ENCODE measurements at places on chromosomes 5 and 9.
A peak's percentile ranks its signal among the peaks of the same experiment; 100 is the strongest.

DNA sequence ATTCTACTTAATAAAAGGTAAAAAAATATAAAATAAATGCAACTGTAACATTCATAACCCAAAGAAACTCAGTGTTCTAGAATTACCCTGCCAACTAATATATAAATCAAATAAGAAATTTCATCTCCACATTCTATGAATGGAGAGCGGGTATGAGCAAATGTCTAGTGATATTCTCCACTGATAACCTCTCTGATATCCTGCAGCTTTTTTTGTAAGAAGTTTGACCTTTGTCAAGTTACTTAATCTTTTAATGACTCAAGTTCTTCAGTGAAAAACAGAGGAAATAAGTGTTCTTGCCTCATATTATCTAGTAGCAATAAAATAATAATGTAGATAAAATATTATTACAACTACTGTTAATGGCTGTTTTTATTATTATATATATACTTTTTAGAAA is 1275.6 kb upstream of the CDH9 start:
- DNase-seq: no peak

GRCh38 chr9:87850391-87850790 is 32.3 kb upstream of the SPATA31E1 start:
- DNase-seq: no peak

GRCh38 chr9:93397661-93398373 is 53.7 kb upstream of the FAM120A start:
- DNase-seq: no peak

GRCh38 chr5:5419291-5420210 is 2.9 kb upstream of the ICE1 start:
- DNase-seq: peak; percentile 57

GRCh38 chr9:131117762-131118145 is 7.6 kb upstream of the NUP214 start:
- DNase-seq: no peak

DNA sequence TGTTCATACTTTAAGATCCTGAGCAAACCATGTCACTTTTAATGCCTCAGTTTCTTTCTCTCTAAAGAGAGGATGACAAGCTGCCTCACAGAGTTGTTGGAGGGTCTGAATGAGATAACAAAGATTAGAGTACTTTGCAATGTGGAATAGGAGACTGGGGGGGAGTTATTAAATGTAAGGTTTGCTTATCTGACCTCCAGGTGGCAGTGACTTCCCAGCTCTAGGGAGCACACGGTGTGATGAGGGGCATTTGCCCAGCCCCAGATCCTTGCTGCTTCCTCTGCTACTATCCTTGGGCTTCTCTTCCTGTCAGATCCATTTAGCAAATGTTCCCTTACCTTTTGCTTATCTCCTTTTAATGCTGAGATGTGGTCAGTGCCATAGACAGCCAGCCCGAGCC is 30.7 kb downstream of the ENHO start:
- no peak for DNase-seq

- no peak for DNase-seq
These were observed 172.3 kb downstream of the ATP10B start for GRCh38 chr5:160679567-160680309.

DNA sequence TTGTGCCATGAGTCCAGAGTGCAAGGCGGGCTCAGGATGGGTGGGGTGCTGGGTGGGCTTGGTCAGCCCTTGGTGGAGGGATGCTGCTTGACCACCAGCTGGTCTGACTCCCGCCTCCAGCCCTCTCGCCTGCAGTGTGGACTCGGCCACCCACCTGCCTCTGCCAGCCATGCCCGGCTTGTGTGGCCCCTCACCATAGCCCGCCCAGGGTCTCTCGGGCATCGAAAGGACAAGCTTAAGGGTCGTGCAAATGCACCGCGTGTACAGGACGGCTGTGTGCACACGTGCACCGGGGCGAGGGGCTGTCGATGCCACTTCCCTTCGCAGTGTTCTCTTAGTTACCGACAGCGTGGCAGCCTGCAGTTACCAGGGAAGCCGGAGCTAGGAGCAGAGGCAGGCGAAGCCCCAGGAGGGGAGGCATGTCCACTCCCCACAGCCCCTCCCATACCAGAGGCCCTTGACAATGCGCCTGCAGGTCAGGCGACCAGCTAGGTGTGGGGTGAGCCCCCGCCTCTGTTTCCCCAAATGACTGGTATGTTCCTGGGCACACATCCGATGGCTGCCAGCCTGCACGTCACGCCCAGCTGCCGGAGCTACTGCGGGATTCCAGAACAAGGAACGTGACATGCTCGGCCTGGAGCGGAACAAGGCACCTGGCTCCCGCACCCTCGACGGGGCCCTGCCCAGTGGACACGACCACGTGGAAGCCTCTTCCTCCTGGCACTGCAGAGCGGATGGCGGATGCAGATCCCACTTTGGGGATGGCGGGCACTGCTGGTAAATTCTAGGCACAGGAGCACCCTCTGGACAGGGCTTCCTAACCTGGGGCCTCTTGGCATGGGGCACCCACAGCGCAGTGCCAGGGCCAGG is 7.8 kb downstream of the LCN9 start:
- no peak for DNase-seq

- no peak for DNase-seq
These were observed 79.0 kb upstream of the ZNF608 start for GRCh38 chr5:124825250-124825982.

GRCh38 chr9:4113711-4114110 is 186.2 kb downstream of the GLIS3 start:
- DNase-seq: no peak

GRCh38 chr5:9439531-9440292 is 106.2 kb downstream of the SEMA5A start:
- no peak for DNase-seq

- no peak for DNase-seq
These were observed 73.6 kb downstream of the USP20 start for GRCh38 chr9:129908906-129909305.

GRCh38 chr5:160233215-160233614 is 3.9 kb downstream of the FABP6 start:
- no peak for DNase-seq

DNA sequence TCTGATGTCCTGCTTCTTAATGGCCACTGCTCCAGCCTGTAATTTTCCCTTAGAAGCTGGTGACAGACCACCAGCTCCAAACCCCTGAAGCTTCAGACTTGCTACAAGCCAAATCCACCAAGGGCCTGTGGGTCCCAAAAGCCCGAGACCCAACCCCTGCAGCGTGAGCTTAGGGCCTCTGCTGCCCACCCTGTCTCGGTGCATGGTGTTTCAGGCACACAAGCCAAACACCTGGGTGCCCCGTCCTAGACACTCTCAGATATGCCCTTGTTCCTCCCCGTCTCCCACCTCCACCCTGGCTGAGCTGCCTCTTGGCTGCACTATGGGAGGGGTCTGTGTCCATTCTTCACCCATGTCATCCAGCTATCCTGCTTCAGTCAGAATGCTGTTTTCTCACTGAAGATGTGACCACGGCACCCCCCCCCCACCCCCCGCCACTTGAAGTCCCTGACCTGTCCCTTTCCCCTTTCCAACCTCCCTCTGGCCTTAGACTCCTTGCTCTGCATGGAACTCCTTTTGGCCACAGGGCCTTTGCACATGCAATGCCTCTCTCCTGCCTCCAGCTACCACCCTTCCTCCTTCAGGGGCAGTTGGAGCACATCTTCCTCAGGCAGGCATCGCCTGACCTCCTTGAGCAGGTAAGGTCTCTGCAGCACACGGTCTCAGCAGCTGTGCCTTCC is 55.8 kb downstream of the ZNF354C start:
- DNase-seq: no peak

- no peak for DNase-seq
These were observed 26.9 kb downstream of the GOLM1 start for GRCh38 chr9:86072394-86072877.

DNA sequence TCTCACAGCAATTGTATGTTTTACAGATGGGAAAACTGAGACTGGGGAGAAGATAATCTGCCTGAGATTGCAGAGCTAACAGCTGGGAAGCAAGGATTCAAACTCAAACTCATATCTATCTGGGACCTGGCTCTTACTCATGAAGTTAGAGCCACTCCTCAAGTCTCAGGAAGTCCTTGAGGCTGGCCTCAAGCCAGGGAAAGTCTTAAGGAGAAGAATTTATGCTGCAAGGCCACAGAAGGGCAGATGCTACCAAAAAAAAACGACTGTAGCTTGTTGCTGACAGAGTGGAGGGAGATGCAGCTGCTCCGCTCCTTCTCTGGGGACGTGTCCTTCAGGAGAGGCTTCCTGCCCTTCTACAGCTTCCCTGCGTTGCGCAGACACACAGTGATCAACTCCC is 39.8 kb downstream of the BARHL1 start:
- DNase-seq: no peak

DNA sequence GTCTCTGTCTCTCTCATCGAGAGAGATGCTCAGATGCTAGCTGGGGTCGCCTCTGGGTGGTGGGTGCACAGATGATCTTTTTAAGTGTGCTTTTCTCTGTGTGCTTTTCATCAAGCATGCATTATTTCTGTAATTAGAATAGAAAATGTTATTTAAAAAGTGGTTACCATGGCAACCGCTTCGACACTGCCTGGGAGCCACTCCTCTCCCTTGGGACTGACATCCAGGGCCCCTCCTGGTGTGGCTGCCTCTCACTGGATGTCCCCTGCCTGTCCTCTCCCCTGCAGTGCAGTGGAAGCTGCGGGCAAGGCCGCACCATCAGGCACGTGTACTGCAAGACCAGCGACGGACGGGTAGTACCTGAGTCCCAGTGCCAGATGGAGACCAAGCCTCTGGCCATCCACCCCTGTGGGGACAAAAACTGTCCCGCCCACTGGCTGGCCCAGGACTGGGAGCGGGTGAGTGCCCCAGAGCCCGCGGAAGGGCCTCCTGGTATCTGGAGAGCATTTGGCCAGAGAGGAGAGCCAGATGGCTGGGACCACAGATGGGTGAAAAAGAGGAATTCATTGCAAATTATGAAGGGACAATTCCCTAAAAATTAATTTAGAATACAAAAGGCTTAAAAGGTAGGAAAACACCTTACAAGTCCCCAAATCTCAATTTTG is 34.7 kb downstream of the ADAMTSL2 start:
- DNase-seq: no peak

DNA sequence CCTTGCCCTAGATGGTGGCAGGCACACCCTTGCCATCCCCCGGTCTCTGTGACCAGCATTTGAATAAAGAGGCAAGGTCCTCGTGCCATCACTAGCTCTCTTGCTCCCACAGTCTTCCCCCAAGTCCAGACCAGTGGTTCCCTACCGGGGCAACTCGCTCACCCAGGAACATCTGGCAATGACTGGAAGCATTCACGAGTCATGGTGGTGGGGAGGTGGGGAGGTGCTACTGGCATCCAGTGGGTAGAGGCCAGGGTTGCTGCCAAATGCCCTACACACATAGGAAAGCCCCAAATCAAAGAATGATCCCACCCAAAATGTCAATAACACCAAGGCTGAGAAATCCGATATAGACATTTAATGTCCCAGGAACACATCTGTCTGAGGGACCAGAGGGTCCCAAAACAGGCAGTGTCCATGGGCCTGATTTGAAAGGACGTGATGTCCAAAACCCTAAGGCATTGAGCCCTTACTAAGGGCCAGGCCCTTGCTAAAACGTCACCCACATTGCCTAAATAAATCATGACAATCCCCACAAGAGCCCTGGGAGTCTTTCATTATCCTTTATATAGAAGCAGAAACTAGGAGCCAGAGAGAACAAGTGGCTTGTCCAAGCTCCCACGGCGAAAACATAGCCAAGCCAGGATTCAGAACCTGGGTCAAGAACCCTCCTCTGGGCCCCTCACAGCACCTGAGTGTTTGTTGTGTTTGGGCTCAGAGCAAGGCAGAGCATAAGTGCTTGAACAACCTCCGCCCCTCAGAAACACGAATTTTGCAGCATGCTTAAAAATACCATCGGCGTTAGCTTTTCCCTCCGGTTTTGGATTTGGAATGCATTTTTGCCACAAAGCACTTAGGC is 119.3 kb upstream of the WWC1 start:
- DNase-seq: no peak

GRCh38 chr5:87115839-87116364 is 151.8 kb upstream of the RASA1 start:
- DNase-seq: no peak

DNA sequence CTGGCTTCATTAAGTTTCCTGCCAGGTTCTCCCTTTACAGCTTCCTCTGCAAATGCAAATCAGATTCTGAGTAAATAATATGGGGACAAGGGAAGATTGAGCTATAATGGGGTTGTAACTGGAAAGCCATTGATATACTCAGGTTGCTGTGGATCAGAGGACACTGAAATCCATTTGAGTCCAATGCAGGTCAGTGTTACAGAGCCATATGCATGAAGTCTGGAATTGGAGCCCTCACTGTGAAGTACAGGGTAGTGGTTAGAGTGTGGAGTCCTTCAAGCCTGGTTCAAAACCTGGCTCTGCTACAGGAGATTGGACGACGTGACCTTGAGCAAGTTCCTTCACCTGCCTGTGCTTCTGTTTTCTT is 48.7 kb downstream of the TIMD4 start:
- no peak for DNase-seq

DNA sequence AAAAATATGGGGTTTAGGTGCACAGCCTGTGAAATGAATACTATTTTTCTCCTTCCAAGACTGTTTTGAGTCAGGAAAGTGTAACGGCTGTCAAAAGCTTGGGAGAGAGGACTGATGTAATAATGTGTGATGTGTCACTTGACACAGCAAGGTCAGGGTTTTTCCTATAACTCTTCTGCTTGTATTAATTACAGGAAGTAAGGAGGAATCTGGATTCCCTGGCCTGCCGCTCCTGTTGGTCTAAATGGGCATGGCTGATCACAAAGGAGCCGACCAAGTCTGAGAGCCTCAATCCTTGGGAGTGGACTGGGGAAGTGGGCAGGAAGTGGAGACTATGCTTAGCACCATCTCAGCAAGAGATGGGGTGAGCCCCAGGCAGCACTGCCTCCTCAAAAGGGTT is 16.7 kb upstream of the SLC28A3 start:
- no peak for DNase-seq

- DNase-seq: no peak
These were observed 957 bp upstream of the PRR16 start for GRCh38 chr5:120463006-120463680.

GRCh38 chr5:36653044-36653705 is 46.8 kb downstream of the SLC1A3 start:
- DNase-seq: no peak

- no peak for DNase-seq
These were observed 34.2 kb upstream of the MYOT start for GRCh38 chr5:137833463-137833862.

- no peak for DNase-seq
These were observed 39.7 kb downstream of the PCDH1 start for GRCh38 chr5:141838326-141839014.

DNA sequence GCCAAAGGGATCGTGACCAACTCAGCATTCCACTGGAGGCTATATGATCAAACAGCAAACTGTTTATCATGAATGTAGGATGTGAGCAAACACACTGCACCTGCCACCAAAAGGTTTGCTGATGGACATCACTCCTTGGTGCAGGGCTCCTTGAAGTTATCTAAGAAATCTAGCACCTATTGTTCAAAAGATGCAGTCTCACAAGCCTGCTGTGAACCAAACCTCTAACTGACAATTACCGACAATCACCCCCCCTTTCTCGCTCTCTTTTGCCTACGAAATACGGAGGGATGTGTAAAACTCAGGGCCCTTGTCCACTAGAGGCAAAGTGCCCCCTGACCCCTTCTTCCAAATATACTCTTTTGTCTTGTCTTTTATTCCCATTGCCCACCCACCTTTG is 2.5 kb upstream of the CLTA start:
- no peak for DNase-seq

All from ACHN (cell line).